Stomach (tissue), 19 donors: ENCODE measurements at places on chromosomes 3 and 15. TPM values are rescaled to one million over a fixed set of nuclear protein-coding genes. Genes with fewer than 3 reads are reported as not detected.

UROC1 gene
- not detected for total RNA-seq

ERICH6 gene
- not detected for total RNA-seq

SIDT1 gene
- total RNA-seq: 2.7 TPM

- H3K27ac ChIP-seq: no peak overlapping the region
- no peaks in the 10 kb centered on the region for H3K36me3 ChIP-seq
- H3K4me1 ChIP-seq: no peaks in the 10 kb centered on the region
- H3K27me3 ChIP-seq: no peaks in the 10 kb centered on the region
Observed at GRCh38 chr15:93286446-93286845, 197.4 kb upstream of the RGMA start.

GRCh38 chr15:71355268-71355667 is 240.0 kb downstream of the THSD4 start:
- H3K27me3 ChIP-seq: no peaks in the 10 kb centered on the region
- peaks cover 11% of the 10 kb centered on the region for H3K4me1 ChIP-seq
- no peak overlapping the region for H3K27ac ChIP-seq
- no peaks in the 10 kb centered on the region for H3K36me3 ChIP-seq
- no peak for DNase-seq

- no peaks in the 10 kb centered on the region for H3K36me3 ChIP-seq
- no peaks in the 10 kb centered on the region for H3K27me3 ChIP-seq
- peaks cover 4% of the 10 kb centered on the region for H3K4me1 ChIP-seq
Observed at GRCh38 chr3:149673393-149673792, 15.6 kb upstream of the WWTR1 start.

DNA sequence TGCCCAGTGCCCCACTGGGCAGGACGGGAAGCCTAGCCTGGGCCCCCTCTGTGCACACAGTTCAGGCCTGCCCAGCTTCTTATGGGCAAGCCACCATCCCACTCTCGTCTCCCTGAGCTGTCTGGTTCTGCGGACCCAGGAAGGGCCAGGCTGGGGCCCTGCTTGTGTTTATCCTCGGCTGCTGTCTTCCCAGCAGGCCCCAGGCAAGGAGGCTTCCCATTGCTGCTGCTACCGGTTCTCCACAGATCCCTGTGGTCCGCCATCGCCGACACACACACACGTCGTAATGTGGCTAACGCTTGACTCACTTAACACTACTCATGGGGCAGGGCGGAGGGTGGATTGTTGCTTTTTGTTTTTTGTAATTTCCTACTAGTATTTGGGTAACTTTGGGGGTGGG is 52.4 kb upstream of the SLC6A1 start:
- H3K36me3 ChIP-seq: no peaks in the 10 kb centered on the region
- DNase-seq: no peak
- no peak overlapping the region for H3K4me3 ChIP-seq
- H3K27ac ChIP-seq: no peak overlapping the region

DNA sequence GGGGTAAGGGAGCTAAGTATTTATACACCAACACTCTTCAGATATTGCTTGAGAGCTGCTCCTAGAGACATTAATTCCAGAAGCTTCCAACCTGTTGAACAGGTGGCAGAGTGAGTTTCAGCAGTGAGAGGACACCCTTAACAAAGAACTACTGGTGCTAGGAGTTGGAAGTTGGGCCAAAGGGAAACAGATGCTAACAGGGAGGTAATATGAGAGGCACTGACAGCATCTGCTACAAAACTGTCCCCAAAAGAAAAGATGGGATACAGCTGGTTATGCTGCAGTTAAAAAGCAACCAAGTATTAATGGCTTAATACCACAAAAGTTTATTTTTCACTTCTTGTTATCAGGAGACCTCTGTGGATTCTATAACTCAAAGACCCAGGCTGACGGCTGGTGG is 104.5 kb upstream of the SATB1 start:
- H3K4me1 ChIP-seq: no peaks in the 10 kb centered on the region
- no peaks in the 10 kb centered on the region for H3K27me3 ChIP-seq
- no peak overlapping the region for H3K4me3 ChIP-seq
- DNase-seq: no peak
- no peak overlapping the region for H3K27ac ChIP-seq

DNA sequence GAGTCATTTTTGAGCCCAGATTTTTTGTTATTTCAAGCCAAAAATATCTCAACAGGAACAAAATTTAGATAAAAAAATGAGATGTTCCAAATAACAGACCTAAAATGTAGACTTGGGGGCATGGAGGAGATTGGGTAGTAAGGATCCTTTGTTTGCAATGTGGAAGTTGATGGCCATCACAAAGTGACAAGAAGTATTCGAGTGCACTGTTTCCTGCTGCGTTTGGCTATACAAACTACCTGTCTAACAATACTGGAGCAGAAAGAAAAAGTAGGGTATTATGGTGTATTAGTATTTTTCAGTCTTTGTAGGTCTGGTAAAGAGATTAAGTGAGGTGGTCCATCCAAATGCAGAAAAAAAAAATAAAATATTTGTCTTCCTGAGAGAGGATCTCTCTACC is 284.2 kb downstream of the C3orf38 start:
- no peak overlapping the region for H3K27ac ChIP-seq
- H3K4me3 ChIP-seq: no peak overlapping the region
- H3K36me3 ChIP-seq: no peaks in the 10 kb centered on the region
- no peaks in the 10 kb centered on the region for H3K4me1 ChIP-seq

GRCh38 chr3:55571216-55571813 is 84.2 kb upstream of the WNT5A start:
- no peak overlapping the region for H3K27ac ChIP-seq
- no peak overlapping the region for H3K4me3 ChIP-seq
- no peaks in the 10 kb centered on the region for H3K36me3 ChIP-seq
- H3K27me3 ChIP-seq: no peaks in the 10 kb centered on the region
- DNase-seq: no peak

- H3K4me1 ChIP-seq: no peaks in the 10 kb centered on the region
- H3K36me3 ChIP-seq: peaks cover 4% of the 10 kb centered on the region
- H3K27ac ChIP-seq: no peak overlapping the region
- H3K4me3 ChIP-seq: no peak overlapping the region
- DNase-seq: no peak
Observed at GRCh38 chr3:81500039-81500438, 261.4 kb downstream of the GBE1 start.
